ENCODE measurements at places on chromosomes 11 and 22. TPM values are rescaled to one million over a fixed set of nuclear protein-coding genes. Genes with fewer than 3 reads are reported as not detected.

GNG3 gene
- 0.37 TPM for total RNA-seq

MPPED1 gene
- not detected for total RNA-seq

PHLDA2 gene
- 4.6 TPM for total RNA-seq

OR5B21 gene
- not detected for total RNA-seq

EIF4G2 gene
- 288 TPM for total RNA-seq

DNA sequence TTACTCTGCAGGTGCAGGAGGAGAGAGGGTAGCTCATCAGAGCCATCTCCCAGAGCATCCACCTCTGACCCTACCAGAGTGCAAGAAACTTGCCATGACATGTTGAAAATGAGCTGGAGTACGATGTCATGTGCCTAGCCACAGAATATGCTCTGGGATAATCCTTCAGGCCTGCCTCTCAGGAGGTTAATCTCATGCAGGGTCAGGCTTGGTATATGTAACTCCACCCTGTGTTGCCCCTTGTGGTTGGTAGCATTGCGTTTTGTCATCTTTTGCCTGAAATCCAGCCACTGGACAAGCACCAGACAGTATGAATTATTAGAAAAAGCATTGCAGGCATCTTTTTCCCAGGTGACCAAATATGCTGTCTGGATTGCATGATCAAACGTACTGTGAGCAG, 36.2 kb downstream of the CNTF start:
- H3K4me3 ChIP-seq, result no peak overlapping the region
- H3K4me1 ChIP-seq, result peaks cover 6% of the 10 kb centered on the region
- H3K27me3 ChIP-seq, result no peaks in the 10 kb centered on the region
- no peaks in the 10 kb centered on the region for H3K36me3 ChIP-seq
- no peak overlapping the region for H3K27ac ChIP-seq

- no peak for DNase-seq
- no peak overlapping the region for H3K27ac ChIP-seq
- peaks cover 30% of the 10 kb centered on the region for H3K4me1 ChIP-seq
- H3K36me3 ChIP-seq, result no peaks in the 10 kb centered on the region
Measured at GRCh38 chr11:19822531-19822930, 109.9 kb downstream of the NAV2 start.

DNA sequence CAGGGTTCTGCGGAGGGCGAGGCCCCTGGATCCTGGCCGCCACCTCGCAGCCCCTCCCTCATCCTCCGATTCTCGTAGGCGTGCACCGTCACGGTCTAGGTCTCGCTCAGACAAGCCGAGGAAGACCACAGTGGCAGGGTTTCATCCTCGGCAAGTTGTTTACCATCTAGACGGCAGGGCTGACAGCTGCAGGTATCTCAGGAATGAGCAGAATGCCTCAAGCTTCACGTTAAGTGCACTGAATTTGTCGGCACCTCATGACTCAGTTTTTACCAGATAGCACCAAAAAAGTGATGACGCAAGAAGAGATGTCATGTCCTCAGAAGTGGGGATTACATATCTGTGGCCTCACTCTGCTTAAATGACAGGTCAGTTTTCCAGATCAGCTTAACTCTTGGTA, 35.1 kb downstream of the WT1 start:
- H3K27me3 ChIP-seq, result no peaks in the 10 kb centered on the region
- no peak for DNase-seq
- H3K4me3 ChIP-seq, result no peak overlapping the region
- no peaks in the 10 kb centered on the region for H3K36me3 ChIP-seq
- H3K27ac ChIP-seq, result no peak overlapping the region
- no peaks in the 10 kb centered on the region for H3K4me1 ChIP-seq

DNA sequence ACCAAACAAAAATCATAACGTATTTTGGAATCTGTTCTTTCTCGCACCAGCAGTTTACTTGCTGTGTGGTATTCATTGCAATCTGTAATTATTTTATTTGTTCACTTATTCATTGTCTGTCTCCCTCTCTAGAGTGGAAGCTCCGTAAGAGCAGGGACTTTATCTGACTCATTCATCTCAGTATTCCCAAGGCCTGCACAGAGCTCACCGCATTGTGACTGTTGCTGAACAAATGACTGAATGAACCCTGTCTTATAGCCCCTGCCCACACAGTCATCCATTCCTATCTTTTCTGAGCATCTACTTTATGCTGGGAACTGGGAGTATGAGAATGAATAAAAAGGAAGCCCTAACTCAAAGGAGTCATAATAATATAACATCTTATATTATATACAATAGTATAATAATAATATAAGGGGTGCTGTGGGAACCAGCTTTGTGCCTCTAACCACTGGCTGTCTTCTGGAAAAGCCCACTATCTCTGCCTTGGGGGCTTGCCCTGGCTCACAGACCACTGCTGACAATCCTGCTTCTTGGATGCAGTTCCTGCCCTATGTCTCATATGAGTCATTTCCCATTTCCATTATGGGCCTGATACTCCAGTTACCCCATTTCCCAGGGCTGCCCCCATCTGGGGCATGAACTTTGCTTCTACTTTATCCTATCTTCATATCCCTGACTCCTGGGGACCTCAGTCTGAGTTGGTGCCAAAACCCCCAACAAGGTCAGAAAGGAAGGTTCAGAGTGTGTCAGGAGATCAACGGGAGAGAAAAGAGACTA, 11.0 kb downstream of the XRRA1 start:
- no peaks in the 10 kb centered on the region for H3K27me3 ChIP-seq
- H3K4me1 ChIP-seq, result no peaks in the 10 kb centered on the region
- no peak overlapping the region for H3K4me3 ChIP-seq
- H3K36me3 ChIP-seq, result no peaks in the 10 kb centered on the region
- no peak overlapping the region for H3K27ac ChIP-seq

GRCh38 chr22:34851918-34852662, 213.9 kb upstream of the ISX start:
- H3K4me3 ChIP-seq, result no peak overlapping the region
- H3K27ac ChIP-seq, result no peak overlapping the region
- H3K27me3 ChIP-seq, result no peaks in the 10 kb centered on the region
- H3K4me1 ChIP-seq, result no peaks in the 10 kb centered on the region
- H3K36me3 ChIP-seq, result no peaks in the 10 kb centered on the region
- DNase-seq, result no peak

- DNase-seq, result no peak
- no peak overlapping the region for H3K4me3 ChIP-seq
- no peaks in the 10 kb centered on the region for H3K27me3 ChIP-seq
- no peaks in the 10 kb centered on the region for H3K36me3 ChIP-seq
- no peak overlapping the region for H3K27ac ChIP-seq
Measured at GRCh38 chr22:23389271-23390071, 190.6 kb downstream of the IGLL1 start.

GRCh38 chr11:68954836-68955606, 25.8 kb downstream of the MRGPRD start:
- H3K4me1 ChIP-seq, result no peaks in the 10 kb centered on the region
- H3K4me3 ChIP-seq, result no peak overlapping the region
- H3K36me3 ChIP-seq, result no peaks in the 10 kb centered on the region
- H3K27ac ChIP-seq, result no peak overlapping the region
- no peak for DNase-seq
- H3K27me3 ChIP-seq, result no peaks in the 10 kb centered on the region

DNA sequence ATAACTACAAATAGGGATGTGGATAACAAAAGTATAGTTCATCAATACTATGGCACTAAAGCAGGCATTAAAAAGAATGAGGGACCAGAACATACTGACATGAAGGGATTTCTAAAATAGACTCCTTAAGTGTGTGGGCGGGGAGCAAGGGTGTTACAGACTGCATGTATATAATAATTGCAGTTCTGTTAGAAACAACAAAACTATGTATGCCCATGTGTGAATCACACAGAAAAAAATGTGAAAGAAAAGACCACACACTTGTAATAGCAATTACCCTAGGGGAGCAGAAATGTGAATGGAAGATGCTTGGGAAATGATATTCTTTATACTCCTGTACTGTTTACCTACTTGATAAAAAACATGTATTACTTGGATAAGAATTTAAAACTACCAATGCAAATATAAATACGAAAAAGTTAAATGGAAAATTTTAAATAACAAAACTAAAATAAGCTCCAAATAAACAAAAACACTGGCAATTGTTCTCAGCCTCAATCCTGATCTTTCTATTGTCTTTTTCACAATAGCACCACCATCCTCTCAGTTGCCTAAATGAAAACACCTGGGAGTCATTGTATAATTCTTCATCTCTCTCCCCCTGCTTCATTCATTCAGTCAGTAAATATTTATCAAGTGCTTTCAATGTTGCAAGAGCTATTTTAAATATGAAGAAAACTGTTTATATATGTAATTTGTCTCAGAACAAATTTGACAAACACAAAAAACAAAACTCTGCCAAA, 129.8 kb downstream of the FCHSD2 start:
- H3K27me3 ChIP-seq, result no peaks in the 10 kb centered on the region
- no peak overlapping the region for H3K27ac ChIP-seq
- no peak overlapping the region for H3K4me3 ChIP-seq
